Vagina (tissue), 2 donors: ENCODE measurements at places on chromosomes 4 and X.

- DNase-seq: no peak
These were observed 194.9 kb downstream of the TLL1 start for GRCh38 chr4:166067915-166068314.

DNA sequence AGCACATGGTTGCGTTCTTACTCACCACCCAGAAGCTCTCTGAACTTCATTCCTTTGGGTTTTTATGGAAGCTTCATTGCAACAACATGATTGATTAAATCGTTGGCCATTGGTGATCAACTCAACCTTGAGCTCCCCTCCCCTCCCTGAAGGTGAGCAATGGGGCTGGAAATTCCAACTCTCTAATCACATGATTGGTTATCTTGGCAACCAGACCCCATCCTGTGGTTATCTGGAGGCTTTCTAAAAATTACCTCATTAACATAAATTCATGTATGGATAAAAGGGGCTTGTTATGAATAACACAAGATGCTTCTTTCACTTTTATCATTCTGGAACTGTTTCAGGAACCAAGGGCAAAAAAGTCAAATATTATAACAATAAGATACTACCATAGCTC lies 34.6 kb upstream of the NMU start:
- no peak for DNase-seq

DNA sequence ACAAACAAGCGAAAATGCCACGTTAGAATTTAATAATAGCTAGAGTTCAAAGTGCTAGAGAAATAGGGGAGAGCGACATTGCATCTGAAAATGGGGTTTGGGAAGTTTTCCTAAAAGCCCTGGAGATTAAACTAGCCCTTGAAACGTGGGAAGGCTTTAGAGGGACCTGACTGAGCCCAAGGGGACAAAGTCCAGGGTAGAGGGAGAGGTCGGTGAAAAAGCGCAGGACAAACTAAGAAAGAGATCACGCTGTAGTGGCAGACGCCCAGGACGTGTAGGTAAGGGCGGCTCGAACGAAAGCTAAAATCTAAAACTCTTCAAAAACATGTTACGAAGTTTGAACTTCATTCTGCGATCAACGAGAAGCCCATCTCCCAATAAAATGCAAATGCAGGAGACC lies 1.1 kb upstream of the ATP11C start:
- no peak for DNase-seq

- DNase-seq: no peak
These were observed 193.6 kb downstream of the SOWAHB start for GRCh38 chr4:76704133-76704881.

DNA sequence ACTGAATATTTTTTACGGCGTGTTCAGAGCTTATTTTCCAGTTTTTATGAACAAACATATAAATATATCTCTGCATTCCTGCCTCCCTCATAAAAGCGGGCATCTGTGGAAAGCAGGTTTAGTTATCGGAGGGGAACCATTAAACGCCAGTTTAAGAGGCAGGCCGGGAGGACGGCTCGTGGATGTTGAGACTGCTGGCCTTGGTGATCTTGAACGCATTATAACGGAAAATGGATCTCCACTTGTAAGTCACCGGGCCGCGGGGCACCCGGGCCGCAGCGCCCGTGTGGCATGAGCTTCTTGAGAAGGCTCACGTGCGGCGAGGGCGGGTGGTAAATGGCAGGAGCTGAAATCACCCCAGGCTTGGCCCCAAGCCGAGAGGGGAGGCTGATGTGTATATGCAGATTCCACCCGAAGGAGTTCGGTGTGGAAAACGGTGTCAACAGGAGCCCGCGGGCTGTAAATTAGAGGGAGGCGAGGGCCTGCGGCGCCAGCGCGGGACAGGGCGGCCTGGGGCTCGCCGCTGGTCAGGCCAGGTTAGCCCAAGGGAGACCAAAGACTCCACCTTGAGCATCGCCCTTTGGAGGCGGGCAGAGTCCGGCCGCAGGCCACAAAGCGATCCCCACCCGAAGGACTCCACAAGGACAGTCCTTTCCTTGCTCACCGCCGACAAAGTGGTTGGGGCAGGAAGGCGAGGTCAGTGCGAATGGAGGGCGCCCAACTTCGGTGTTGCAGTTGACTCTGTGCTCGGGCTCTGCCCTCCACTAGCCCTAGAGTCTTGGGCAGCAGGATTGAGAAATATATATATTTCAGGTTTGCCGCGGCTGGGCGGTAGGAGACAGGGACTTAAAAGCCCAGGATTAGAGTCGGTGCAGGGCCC lies 1.3 kb upstream of the HAND2 start:
- DNase-seq: no peak

DNA sequence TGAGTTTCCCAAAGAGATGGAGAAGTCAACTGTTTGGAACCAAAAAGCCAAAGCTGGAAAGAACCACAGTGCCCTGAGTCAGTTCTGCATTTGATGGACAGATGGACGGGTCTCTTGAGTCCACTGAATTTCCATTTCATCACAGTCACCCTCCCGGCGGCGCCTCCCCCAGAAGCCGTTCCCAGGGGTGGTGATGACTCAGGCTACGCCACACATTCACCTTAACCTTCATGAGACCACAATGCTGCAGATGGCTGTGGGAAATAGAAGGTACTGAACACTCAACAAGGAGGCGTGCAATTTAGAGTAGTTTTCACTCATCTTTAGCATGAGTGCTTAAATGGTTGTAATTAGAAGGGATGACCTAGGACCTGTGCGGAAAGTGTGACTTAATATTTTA lies 61.3 kb downstream of the STOX2 start:
- DNase-seq: no peak

- DNase-seq: no peak
These were observed 98.6 kb downstream of the PDLIM5 start for GRCh38 chr4:94550352-94550751.

DNA sequence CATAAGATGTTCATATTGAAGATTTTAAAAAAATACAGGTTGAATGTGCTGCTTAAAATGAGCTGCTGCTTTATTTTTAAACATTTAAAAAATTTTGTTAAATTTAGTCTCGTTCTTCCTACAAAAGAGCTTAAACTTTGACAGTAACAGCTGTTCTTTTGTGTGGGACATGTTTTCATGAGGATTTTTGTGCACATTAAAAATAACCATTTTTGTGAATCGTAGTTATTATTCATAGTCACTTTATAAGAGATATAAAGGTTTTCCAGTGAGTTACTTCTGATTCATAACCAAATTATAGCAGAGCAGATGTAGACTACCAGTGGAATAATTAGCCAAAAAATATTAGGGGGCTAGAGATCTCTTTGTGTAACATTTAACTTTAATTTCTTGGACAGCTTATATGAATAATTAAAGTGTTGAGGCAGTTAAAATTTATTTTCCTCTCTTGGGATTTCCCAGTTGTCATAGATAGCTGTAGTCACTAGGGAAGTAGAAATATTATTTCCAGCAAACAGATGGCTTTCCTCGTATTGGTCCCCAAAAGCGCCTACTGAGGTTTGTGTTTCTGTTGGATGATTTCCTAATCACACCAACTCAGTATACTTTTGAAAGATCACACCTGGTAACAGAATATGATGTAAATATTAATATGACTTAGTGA lies 24.2 kb downstream of the RBPJ start:
- no peak for DNase-seq

GRCh38 chr4:151842430-151843079 lies 81.7 kb upstream of the GATB start:
- no peak for DNase-seq

DNA sequence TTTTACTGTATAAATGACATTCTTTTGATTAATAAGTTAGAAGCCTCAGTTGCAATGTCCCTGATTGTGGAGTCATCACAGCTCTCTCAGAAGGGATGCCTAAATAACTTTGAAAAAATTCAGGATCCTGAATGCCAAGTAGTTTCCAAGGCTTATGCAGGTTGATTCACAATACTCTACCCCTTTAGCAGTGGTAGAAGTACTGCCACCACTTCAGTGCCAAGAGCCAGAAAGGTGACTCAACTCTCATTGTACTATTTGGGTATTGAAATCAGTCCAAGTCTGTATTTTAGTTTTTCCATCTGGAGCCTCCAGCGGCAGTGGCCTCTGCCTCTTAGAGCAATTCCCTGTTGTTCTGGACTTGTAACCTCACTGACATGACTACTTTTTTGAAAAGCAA lies 320.1 kb upstream of the NDST4 start:
- DNase-seq: no peak
